ENCODE measurements at places on chromosomes 11 and 22. TPM values are rescaled to one million over a fixed set of nuclear protein-coding genes. Genes with fewer than 3 reads are reported as not detected.

Gene TCN2
- total RNA-seq = 0.95 TPM

- DNase-seq = no peak
These were observed 54.0 kb downstream of the PRR5L start for GRCh38 chr11:36350137-36350513.

DNA sequence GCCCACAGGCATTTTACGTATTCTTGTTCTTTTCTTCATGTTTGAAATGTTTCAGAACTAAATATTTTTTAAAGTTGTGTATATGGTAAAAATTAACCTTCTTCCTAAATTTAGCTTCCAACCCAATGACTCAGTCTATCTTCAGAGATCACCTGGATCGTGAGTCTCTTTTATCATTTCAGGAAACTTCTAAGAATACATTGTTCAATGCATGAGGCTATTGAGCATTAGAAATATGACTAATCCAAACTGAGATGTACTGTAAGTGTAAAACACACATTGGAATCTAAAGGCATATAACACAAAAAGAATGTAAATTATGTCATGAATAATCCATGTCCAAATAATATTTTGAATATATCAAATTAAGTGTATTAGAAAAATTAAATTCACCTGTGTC, 265.2 kb downstream of the LUZP2 start:
- DNase-seq = no peak

DNA sequence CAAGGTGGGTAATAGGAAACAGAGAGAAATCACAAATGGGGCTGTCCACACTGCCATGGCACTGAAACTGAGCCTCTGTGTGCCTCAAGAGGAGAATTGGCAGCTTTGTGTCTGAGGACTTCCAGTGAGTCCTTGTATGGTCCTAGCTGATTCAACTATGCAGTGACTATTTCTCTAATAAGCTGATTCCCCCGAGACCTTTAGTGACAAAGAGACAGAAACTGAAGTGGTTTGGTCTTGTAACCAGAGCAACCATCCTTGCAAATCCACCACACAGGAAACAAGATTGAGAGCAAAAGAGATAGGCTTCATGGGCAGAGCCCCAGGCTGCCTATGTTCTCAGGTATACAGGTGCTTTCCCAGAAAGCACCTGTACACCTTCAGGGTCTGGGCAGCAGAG, 1038.5 kb downstream of the NTM start:
- no peak for DNase-seq

Gene SYNGR1
- total RNA-seq = 30.3 TPM

DNA sequence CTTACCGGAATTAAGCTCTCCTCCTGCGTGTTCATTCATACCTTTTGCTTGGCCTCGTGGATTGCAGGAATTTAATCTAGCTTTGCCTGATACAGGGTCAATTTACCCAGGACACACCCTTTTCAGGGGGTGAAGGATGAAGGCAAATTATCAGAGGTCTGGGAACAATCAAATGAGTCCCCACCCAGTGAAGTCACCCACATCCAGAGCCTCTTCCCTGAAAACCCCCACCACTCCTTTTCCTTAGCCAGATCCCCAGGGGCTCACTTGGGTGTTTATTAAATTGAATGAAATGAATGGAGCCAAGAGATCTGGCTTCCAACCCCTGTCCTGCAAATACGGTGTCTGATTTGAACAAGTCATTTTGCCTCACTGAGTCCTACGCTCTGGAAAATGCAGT, 31.0 kb upstream of the LIPT2 start:
- DNase-seq = no peak

Gene MS4A12
- total RNA-seq = not detected

Gene VWCE
- 0.82 TPM for total RNA-seq

GRCh38 chr22:40631925-40632324, 4.6 kb downstream of the MRTFA start:
- DNase-seq = no peak

Gene TRIOBP
- total RNA-seq = 38.5 TPM

GRCh38 chr22:25076336-25076735, 123.3 kb upstream of the CRYBB3 start:
- DNase-seq = peak; percentile 68

- no peak for DNase-seq
These were observed 68.1 kb downstream of the PDE2A start for GRCh38 chr11:72605973-72606747.

- DNase-seq = peak; percentile 36
These were observed 96.6 kb downstream of the FDX1 start for GRCh38 chr11:110526323-110526722.

DNA sequence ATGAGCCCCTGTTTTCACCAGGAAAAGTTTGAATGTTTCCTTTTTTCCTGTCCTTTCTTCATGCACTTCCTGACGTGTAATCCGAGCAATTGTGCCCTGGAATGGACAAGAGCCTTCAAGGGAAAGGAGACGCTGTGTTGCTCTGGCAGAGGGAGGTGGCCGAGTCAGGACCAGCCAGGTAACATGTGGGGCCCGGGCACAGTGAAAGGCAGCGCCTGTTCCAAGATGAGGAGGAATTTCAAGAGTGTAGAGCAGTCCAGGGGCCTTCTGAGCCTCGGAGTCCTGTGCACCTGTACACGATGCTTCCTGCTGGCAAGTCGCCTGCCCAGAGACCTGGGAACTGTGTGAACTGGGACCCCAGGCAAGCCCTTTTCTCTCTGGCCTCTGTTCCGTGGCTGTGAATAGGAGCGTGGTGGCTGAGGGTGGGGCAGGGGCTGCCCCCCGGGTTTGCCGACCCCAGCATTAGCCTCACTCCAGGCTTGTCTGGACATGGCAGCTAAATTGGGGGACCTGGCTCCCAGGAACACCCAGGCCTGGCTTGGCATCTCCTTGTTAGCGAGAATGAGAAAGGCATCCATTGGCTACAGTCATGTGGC, 92.0 kb downstream of the MYEOV start:
- DNase-seq = no peak

Gene OTOG
- total RNA-seq = not detected

Gene RAC2
- total RNA-seq = 744 TPM

DNA sequence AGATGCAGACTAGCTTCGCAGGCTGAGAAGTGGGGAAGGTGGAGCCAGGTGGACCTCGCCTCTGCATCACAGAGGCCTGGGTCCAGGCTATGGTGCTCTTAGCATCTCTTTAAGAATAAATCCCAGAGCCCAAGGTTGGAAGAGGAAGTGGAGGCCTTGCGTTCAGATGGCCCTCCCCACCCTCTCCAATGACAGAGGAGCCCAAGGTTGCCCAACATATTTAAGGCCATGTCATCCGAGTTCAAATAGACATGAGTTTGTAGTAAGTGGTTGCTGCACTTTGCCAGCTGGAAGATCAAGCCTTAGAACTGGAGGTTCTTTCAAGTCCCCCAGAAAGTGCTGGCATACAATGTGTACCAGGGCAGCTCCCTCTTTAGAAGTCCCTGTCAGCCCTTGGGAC, 47.1 kb upstream of the HORMAD2 start:
- no peak for DNase-seq

Gene APOL3
- total RNA-seq = 105 TPM

Gene CBX7
- total RNA-seq = 49.6 TPM

GRCh38 chr11:790721-791564, 1.1 kb upstream of the CEND1 start:
- no peak for DNase-seq

GRCh38 chr11:102494216-102494615, 36.3 kb downstream of the MMP7 start:
- DNase-seq = no peak

- no peak for DNase-seq
These were observed 66.2 kb downstream of the SC5D start for GRCh38 chr11:121358760-121359159.

GRCh38 chr11:66259956-66260355, 8.5 kb upstream of the RAB1B start:
- DNase-seq = no peak

GRCh38 chr11:61830237-61831105, 2.4 kb downstream of the FADS2 start:
- no peak for DNase-seq

- no peak for DNase-seq
These were observed 18.0 kb downstream of the LSP1 start for GRCh38 chr11:1870721-1871466.

Gene OR51Q1
- total RNA-seq = not detected

Gene P2RY2
- 0.90 TPM for total RNA-seq

Gene MMP12
- not detected for total RNA-seq

DNA sequence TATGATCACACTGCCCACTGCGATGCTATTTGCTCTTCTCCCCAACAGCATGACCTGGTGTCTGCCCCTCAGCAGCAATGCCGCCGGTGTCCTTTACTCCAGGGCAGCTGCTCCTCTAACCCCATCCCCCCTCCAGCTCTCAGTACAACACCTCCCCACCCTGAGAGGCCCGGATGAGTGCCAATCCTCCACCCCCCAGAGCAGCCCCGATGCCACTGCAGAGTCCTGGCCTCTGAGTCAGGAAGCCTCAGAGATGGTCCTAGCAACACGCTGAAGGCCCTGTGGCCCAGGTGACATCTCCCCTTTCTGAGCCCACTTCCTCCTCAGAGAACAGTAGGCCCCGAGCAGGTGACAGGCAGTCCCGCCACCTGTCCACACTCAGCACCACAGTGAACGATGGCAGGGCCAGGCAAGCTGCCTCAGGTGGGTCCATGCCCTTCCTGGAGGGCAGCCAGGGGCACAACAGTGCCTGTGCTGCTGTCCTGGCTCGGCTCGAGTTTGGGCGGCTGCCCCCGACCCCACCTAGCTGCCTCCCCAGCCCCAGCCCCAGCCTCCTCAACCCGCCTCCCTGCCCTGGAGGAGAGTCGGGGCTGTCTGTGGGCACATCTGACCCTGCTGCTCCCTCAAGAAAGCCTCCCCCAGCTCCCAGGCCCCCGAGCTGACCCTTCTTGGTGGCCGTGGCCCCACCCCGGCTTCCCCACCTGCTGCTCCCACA, 3.9 kb upstream of the NDUFS8 start:
- no peak for DNase-seq

Measured in natural killer cell (primary cell).